ENCODE measurements at places on chromosomes 16 and 17. TPM values are rescaled to one million over a fixed set of nuclear protein-coding genes. Genes with fewer than 3 reads are reported as not detected.

Gene RNU2-1
- not detected for total RNA-seq

Gene KRTAP9-2
- total RNA-seq = not detected

Gene ASPSCR1
- total RNA-seq = 22.2 TPM

Gene PPP1R27
- not detected for total RNA-seq

Gene CD19
- not detected for total RNA-seq

Gene MYCBPAP
- 1.8 TPM for total RNA-seq

Gene PRAC1
- total RNA-seq = not detected

Gene ABAT
- 9.1 TPM for total RNA-seq

Gene HNF1B
- total RNA-seq = not detected

Gene UTS2R
- not detected for total RNA-seq

Gene TMEM114
- not detected for total RNA-seq

Gene DHRS7B
- 14.8 TPM for total RNA-seq

Gene WFIKKN1
- 0.13 TPM for total RNA-seq

Gene KRTAP3-3
- not detected for total RNA-seq

Gene RBFOX1
- total RNA-seq = not detected

Gene OTOA
- 0.13 TPM for total RNA-seq

Gene RAB26
- total RNA-seq = 0.86 TPM

Gene GP1BA
- total RNA-seq = not detected

Gene PERCC1
- total RNA-seq = not detected

Data from articular chondrocyte of knee joint (primary cell).